ELF-1 (cell line): ENCODE measurements at places on chromosomes 11 and 22.

DNA sequence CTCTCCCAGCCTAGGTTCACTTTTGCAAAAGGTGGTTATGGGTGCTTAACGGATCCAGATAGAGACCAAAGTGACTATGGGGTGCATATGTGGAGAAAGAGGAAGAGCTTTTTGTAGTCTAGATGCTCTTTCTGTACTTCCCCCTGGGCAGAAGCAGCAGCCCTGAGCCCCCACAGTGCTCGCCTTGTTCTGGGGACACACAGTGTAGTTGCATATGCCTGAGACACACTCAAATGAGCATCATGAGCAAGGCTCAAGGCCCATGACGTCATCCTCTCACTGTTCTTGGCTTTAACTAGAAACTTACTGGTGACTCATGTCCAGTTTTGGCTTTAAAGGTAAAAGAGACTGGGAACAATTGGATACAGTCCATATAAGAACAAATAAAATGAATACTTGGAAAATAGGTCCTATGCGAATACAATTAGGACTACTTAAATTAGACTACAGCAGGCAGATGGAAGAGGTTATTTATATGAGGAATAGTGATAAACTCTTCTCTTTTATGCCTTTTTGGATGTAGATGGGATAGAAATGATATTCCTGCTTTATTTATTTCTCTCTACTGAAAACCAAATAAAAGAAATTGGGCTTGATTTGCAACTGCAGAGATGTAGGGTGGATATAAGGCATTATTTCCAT is 20.1 kb upstream of the PEX26 start:
- DNase-seq = no peak

GRCh38 chr11:62974848-62975522 is 9.8 kb downstream of the SLC22A6 start:
- peak; percentile 75 for DNase-seq

GRCh38 chr11:16881074-16881709 is 133.0 kb downstream of the PLEKHA7 start:
- DNase-seq = peak; percentile 61

DNA sequence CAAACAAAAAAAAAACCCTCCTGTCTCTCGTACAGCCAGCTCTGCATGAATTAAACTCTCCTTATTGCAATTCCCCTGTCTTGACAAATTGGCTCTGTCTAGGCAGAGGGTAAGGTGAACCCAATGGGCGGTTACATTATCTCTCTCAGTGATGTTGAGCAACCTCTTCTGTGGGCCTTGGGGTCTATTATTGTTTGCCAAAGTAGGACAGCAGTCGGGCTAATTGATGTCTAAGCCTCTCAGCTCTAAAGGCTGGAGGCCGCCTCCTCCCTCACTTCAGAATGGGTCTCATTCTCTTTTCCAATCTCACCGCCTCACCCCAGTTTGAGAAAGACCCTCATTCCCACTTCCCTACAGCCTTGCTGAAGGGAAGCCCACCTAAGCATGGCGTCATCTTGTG is 1.3 kb upstream of the SLC25A45 start:
- DNase-seq = no peak
